ENCODE measurements at places on chromosomes 1 and 21.

DNA sequence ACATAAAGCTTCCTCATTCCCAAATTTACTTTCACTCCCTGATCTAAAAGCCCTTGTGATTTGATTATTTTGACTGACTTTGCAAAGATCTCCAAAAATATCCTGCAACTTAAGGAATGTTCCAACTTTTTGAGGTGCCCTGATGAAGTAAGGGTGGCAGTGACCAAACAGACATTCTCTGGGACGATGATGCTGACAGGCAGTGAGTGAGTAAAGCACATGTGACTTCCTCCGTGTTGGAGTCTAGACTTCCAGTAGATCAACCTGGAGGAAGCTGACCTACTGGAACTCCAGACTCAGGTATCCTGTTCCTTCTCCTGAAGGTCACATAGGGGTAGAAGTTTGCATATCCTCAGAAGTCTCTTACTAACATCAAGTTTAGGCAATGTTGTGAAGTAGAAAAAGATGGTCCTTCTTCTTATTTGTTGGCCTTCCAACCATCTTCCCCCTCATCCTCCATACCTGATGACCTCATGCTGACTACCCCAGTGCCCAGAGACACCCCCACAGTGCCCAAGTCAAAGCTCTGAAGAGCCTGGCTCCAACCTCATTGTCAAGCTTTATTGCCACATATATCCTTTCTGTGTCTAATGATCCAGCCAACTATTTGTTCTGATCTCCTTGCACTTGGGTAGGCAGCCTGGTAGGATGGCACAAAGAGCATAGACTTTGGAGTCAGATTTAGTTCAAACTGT, 16.0 kb downstream of the TNFSF4 start:
- no peak for DNase-seq

- DNase-seq: no peak
These were observed 29.8 kb downstream of the GPA33 start for GRCh38 chr1:167060141-167061072.

DNA sequence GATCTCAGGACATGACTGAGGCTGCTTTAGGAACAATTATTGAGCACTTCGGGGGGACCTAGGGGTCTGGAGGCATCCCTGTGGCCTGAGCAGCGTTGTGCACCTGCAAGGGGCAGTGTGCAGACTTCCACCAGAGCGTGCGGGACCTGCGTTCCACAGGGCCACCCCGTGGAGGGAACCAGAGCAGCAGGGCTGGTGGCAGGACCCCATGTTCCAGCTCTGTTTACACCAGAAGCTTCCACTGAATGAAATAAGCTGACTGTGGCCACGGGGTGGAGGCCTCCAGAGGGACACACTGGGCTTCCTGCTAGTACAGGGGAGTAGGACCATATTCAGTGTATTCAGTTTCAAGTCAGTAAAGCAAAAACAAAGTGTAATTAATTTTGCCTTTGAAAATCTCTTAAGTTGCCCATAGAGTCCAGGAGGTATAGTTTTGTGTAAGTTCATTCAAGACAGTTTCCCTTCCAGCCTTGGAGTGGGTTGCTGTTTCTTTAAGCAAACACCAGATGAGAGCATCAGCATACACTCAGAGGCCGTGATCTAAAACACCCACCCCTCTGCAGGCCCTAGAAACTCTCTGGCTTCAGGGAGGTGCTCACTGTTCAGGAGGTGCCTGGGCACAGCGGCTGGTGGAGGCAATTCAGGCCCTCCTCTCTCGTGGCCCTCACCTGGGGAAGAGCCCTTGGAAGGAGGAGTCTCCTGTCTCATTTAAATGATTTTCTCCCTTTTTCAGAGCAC, 16.6 kb downstream of the SLC1A7 start:
- no peak for DNase-seq

- no peak for DNase-seq
These were observed 110.6 kb upstream of the GPR52 start for GRCh38 chr1:174337000-174337681.

DNA sequence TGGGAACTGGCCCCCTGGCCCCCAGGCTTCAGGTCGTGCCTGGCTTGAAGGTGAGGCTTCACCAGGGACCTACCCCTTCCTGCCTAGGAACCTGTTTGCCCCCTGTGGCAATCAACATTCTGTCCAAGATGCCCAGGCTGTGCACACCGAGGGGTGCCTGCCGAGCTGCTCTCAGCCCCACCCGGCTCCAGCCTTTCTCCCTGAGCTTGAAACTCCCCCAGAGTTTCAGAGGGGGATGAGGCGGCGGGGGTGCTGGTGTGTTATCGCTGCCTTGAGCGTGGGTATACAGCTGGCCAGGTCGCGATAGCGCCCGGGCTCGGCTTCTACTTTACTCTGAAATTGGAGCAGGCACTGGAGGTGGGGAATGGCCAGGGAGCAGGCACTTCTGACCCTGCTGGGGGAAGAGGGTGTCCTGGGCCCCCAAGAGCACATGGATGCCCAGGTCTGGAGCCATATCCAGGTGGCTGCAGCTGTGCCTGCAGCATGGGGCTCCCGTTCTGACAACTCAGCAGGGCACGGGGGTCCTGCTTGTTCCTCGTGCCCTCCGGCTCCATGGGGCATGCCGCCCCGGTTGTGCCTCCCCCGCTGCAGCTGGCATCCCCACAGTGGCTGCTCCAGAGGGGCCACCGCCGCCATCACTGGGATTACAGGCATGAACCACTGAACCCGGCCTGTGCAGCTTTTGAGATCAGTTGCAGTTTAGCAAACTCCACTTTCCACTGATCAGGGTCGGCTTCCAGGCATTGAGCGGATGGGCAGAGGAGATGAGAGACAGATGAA, 29.8 kb downstream of the RYR2 start:
- no peak for DNase-seq

DNA sequence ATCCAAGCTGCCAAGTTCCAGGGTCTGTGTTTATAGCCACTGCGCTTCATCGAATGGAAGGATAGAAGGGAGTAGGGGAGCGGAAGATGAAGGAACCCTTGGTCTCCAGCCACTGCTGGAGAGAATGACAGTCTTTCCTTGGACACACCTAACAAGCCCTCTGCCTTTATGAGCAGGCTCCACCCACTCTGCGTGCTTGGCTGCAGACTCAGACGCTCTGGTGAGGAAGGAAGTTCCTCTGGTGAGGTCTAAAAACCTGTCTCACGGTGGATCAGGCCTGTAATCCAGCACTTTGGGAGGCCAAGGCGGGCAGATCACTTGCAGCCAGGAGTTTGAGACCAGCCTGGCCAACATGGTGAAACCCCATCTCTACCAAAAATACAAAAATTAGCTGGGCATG, 55.4 kb downstream of the MATN1 start:
- DNase-seq: no peak

GRCh38 chr1:64162151-64162550, 41.3 kb upstream of the UBE2U start:
- DNase-seq: no peak

- no peak for DNase-seq
These were observed 59.1 kb downstream of the RALGPS2 start for GRCh38 chr1:178784131-178784536.

DNA sequence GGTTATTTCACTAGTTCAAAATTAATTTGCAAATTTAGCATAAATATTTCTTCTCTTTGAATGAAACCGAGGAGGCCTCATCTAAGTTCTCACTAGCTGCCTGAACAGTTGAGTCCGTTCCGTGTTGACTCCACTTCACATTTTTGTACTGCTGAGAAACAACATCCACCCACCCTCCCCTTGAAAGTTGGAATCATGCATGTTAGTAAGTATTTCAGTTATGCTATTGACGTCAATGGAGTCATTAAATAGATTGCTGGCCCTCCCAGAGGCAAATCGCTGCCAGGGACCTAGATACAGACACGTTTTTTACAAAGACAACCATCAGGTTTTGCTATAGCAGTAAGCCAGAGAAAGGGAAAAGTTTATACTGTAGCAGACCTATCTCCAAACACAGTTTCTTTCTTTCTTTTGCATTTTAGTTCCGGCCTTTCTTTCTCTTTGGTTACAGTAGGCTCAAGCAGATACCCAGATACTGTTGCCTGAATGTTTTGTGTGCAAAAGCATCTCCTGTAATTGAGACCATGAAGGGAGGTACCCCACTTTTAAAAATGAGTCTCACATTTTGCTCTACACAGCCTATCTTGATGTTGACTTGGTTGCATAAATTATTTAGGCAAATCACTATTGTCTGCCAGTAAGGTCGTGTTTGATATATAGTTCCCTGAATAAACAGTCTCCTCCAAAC, 262.6 kb upstream of the SGIP1 start:
- DNase-seq: no peak

- no peak for DNase-seq
These were observed 182.2 kb downstream of the AMY1C start for GRCh38 chr1:103931891-103932290.

- DNase-seq: no peak
These were observed 50.9 kb downstream of the TARBP1 start for GRCh38 chr1:234427950-234428646.

- no peak for DNase-seq
These were observed 77.2 kb downstream of the DDAH1 start for GRCh38 chr1:85387781-85388180.

DNA sequence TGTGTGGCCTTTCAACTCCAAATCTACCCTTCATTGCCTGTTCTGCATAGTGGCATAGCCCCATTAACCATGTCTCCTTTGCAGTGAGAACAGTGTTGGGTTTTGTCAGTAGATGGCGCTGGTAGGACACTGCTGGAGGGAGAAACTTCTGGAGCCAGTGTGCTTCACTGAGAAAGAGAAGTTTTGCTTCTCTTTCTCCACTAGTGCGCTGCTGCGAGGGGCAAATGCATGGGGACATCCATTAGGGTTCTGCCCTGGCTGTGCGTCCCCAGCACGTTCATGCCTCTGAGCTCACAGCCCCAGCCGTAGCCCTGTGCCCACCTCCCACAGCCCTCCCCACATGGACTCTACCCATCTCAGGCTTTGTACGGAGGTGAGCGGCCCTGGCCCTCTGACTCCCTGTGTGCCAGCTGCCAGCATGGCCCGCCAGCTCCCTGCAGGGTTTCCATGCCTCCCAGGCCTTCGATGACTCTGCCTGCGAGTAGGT, 53.1 kb downstream of the RIMS3 start:
- DNase-seq: peak; percentile 11

GRCh38 chr1:90127288-90127953, 132.5 kb downstream of the ZNF326 start:
- no peak for DNase-seq

DNA sequence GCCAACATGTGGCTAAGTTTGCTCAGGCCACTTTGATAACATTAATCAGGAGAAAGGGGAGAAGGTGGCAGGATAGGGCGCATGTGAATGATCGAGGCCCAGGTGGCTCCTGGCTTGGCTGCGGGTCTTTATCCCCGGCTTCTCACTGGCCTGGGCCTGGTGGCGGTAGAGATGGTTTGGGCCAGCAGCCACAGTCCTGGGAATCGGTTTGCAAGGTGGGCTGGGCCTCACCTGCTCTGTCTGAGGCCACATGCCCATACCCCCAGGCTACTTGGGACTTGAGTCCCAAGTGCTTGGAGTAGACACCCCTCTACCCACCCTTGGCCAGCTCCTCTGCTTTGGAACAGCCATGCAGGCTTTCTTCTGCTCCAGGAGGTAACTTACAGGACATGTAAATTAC, 49.7 kb upstream of the DISP3 start:
- no peak for DNase-seq

- no peak for DNase-seq
These were observed 153.8 kb downstream of the ADGRL2 start for GRCh38 chr1:81954534-81955020.

- DNase-seq: no peak
These were observed 2.3 kb upstream of the MAP3K6 start for GRCh38 chr1:27368869-27369582.

DNA sequence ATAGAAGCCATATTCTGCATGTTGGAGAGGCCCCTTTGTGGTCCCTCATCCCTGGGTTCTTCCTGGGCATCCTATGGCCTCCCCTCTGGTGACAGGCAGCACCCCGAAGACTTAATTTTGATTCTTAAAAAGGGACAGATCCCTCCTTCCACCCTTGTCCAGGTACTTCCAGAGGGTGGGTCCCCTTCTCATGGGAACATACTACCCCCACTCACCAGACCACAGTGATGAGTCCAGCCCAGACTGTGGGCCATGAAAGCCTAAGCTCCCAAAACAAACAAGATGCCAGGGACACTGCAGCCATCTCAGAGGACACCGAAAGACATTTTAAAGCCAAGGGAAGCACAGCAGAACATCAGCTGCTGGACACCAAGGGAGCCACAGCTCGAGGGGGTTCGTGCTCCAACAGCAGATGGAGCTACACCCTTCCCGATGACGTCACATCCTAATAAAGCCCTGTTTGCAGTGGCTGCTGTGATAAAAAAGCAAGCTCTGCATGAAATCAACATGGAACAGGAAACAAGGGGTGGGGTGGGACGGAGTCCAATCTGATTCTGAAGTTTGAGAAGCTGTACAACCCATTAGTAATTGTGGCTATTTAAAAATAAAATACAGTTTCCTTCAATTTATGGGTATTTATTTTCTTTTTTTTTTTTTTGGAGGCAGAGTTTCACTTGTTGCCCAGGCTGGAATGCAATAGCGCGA, 32.4 kb downstream of the GNB1 start:
- DNase-seq: no peak

DNA sequence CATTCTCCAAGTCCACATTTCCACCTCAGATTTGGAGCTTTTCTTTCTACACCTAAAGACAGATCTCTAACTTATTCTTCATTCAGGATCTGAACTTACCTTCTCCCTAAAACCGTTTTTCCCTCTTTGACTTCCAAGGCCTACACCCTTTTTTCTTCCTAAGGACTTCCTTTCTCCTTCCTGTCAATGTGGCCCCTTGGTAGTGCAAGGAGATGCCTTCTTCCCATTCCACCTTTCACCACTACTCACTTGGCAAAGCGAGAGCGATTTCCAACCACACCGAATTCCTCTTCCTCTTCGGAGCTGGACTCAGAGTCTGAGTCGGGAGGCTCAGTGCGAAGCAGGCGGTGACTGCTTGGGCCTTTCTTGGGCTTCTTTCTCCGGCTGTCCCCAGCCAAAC, 1.3 kb downstream of the EFCAB14 start:
- DNase-seq: no peak

GRCh38 chr1:33815061-33815460, 48.8 kb upstream of the HMGB4 start:
- no peak for DNase-seq

GRCh38 chr1:115062542-115063004, 26.7 kb downstream of the TSPAN2 start:
- peak; percentile 85 for DNase-seq

DNA sequence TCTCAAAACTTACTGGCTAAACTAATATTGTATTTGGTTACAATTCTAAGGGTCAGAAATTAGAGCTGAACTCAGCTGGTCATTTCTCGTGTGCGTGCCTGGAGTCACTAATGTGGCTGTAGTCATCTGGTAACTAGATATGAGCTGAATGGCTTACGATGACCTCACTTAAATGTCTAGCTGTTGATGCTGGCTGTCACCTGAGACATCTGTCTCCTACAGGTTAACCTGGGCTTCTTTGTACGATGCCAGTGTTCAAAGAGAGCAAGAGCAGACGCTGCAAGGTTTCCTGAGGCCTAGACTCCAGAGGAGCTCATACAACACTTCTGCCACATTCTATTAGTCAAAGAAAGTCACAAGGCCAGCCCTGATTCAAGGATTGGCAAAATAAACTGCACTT, 17.1 kb upstream of the ALG6 start:
- DNase-seq: no peak

- DNase-seq: no peak
These were observed 445.6 kb downstream of the PLPP3 start for GRCh38 chr1:56133522-56134472.

GRCh38 chr1:202935844-202936243, 8.8 kb upstream of the KLHL12 start:
- DNase-seq: no peak

- DNase-seq: no peak
These were observed 93.8 kb downstream of the COQ8A start for GRCh38 chr1:227033880-227034279.

- no peak for DNase-seq
These were observed 376.3 kb downstream of the KCNH1 start for GRCh38 chr1:210757677-210758076.

GRCh38 chr1:45327644-45328515, 1.2 kb downstream of the HPDL start:
- no peak for DNase-seq
